Glomerular endothelial cell (primary cell): ENCODE measurements at places on chromosomes 6 and 20. TPM values are rescaled to one million over a fixed set of nuclear protein-coding genes. Genes with fewer than 3 reads are reported as not detected.

TRAPPC3L gene
- total RNA-seq, result 0.34 TPM in 1 of 2 replicates, not detected in the other

CDKAL1 gene
- 8.8 and 11.2 TPM in 2 replicates for total RNA-seq

SLPI gene
- total RNA-seq, result not detected in 2 replicates

CPNE5 gene
- total RNA-seq, result 5.0 and 25.7 TPM in 2 replicates

ATP9A gene
- total RNA-seq, result 48.8 and 57.0 TPM in 2 replicates

PNPLA1 gene
- total RNA-seq, result not detected in 2 replicates

PLN gene
- total RNA-seq, result 0.18 TPM in 1 of 2 replicates, not detected in the other

IP6K3 gene
- total RNA-seq, result not detected in 2 replicates

APCDD1L gene
- 0.34 and 4.2 TPM in 2 replicates for total RNA-seq

DNA sequence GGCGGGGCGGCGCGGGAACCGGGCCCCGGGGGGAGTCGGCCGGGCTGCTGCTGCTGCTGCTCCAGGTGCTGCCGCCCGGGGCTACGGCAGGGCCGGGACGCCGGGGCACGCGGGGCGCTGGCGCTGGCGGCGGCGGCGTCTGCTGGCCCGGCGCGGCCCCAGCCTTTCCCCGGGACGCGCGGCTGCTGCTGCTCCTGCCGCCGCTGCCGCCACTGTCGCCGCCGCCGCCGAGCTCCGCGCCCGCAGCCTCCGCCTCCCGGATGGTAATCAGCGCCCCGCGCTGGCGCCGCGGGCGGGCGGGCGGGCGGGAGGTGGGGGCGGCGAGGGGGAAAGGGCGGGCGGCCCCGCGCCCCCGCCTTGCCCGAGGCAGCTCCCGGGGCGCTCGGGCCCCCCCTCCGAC, 306 bp downstream of the EBF4 start:
- no peak for DNase-seq

GRCh38 chr6:22298475-22298890, 1.6 kb upstream of the PRL start:
- no peak for DNase-seq

DNA sequence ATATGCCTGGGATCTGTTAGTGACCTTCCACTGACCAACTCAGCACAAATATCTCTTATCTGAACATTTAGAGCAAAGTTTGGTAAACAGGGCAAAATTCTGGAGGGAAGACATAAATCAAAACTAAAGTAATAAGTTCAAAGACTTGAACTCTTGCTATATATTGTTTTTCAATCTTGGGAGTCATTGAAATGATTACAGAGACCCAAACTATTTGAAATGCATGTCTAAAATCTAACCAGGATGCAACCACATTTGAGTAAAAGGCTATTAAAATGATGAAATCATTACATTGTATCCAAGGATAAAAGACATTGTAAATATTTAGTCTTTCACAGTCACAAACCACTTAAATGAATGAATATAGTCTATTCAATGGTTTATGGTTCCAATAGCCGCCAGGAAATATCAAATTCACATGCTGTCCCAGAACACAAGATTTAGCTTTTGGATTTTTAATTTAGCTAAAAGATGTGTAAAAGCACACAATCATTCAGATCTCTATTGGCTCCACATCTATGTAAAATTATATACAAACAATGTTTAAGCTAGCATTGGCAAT, 256.6 kb upstream of the EPHA7 start:
- no peak for DNase-seq

DNA sequence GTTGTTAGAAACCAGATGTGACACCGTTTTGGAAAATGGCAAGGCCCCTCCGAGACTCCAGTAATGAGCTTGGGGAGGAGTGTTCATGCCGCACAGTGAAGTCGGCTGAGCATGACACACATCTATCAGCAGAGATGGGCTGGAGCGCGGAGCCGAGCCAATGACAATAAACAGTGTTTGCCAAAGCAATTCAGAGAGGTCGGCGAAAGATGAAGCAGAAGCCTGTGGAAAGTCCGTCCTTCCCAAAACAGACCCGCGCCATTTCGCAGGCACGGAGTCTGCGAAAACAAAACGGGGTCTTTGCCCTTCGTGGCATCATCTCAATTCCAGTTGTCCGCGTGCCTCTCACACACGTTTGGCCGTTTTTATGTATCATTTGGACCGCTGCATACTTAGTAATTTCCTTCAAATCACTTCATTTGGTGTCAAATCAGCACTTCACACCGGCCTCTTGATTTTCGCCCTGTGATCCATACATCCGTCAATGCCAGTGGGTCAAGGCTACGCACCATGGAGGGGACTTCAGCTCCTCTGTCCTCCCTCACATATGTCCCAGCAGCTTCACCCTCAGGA, 71.3 kb downstream of the SULF2 start:
- DNase-seq, result no peak

DNA sequence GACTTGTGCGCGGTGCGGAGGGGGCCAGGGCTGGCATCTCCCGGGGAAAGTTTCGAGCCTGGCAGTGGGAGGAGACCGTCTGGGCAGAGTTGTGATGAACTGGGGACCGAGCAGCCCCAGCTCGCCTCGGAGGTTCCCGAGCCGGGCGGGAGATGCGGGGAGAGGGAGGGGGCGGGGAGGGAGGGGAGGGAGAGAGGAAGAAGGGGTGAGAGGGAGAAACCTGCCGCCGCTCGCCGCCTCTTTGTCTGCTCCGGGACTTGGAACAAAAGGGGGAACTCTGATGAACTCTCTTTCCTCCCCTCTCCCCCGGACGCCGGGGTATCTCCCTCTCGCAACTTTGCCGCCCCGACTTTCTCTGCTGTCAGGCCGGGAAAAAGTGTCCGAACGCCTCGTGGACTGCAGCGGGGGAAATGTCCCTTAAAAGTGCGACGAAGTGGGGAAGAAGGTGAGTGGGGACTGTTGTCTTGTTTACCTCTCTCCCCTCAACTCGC, 72.7 kb downstream of the SOX4 start:
- no peak for DNase-seq

DNA sequence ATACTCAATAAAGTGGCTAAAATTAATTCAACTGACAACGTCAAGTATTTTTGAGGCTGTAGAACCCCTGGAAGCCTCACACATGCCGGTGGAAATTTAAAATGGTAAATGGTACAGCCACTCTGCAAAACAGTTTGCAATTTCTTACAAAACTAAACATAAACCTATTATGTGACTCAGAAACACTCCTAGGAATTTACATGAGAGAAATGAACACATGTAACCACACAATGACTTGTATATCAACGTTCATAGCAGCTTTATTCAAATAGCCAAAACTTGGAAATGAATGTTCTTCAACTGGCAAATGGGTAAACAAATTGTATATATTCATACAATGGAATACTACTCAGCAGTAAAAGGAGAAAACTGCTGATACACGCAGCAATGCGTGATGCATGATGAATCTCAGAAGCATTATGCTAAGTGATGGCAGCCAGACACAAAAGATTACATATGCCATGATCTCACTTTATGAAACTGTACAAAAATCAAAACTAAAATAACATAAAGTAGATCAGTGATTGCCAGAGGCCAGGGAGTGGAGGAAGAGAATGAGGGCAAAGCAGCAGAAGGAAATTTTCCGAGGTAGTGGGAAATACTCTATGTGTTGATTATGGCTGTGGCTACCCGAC, 112.5 kb downstream of the FAM50B start:
- no peak for DNase-seq

DNA sequence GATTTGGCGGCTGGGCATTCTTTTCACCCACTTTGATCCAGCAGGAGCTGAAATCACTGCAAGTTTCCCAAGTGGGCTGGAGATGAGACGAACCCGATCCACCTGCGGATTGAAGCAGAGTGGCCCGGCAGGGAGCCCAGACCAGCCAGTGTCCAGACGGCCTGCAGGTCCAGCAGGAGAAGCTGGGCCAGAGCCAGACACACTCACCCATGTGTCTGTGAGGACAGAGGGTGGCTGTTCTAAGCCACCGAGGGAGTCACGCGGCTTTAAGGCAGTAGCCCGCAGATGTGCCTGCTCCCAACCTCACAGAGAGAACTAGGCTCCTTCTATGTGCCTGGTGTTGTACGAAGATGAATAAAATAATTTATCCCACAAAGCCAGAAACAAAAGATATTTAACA, 200.7 kb downstream of the WDR27 start:
- DNase-seq, result no peak

- no peak for DNase-seq
Measured at GRCh38 chr20:62759981-62760431, 36.3 kb upstream of the MRGBP start.

DNA sequence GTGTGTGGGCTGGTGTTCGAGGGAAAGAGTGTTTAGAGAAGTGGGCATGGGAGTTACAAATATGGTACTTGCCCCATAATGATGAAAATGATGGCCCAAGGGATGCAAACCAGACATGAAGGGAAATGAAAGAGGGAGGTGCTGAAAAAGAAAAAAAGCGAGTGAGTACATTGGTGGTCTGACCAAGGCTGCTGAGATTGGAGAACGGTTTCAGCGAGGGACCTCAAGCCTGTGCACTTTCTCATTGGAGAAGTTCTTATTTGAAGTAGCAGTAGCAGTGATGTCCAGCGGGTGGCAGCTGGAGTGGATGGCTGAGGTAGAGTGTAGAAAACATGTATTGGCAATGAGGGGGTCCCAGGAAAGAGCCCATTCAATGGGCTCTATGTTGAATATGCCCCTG, 54.8 kb downstream of the TNFAIP3 start:
- DNase-seq, result no peak

DNA sequence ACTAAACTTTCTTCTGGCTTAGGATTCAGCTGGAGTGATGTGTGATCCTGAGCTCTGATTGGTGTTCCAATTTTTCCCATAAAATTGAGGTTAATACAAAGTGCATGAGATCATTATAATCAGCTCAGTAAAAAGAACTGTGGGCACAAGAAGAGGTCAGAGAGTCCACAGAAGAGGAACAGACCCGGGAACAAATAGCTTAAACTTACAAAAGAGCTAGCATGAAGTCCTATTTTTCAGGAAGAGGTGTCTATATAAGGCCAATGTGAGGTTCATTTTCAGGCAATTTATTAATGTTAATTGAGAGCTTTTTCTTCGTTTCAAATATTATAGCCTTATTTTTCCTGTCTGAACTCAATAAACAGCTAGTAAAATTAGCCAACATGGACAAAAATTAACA, 26.9 kb upstream of the STX11 start:
- DNase-seq, result no peak

DNA sequence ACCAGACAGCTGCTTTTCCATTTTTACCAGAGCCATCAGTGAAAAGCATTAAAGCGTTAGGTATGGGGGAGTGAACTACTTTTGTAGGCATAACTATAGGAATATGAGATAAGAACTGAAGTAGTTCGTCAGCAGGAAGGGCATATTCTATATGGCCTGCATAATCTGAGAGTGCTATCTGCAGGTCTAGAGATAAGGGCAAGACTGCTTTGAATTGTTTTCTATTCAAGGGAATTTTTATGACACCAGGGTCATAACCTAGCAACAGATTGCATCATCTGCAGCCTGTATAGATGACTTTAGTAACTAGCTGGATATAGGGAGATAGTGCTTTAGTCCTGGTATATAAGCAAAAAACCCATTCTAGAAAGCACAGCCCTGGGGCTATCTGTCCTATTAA, 437.3 kb upstream of the HTR1E start:
- no peak for DNase-seq

GRCh38 chr6:155125906-155126305, 130.8 kb downstream of the TIAM2 start:
- DNase-seq, result no peak

DNA sequence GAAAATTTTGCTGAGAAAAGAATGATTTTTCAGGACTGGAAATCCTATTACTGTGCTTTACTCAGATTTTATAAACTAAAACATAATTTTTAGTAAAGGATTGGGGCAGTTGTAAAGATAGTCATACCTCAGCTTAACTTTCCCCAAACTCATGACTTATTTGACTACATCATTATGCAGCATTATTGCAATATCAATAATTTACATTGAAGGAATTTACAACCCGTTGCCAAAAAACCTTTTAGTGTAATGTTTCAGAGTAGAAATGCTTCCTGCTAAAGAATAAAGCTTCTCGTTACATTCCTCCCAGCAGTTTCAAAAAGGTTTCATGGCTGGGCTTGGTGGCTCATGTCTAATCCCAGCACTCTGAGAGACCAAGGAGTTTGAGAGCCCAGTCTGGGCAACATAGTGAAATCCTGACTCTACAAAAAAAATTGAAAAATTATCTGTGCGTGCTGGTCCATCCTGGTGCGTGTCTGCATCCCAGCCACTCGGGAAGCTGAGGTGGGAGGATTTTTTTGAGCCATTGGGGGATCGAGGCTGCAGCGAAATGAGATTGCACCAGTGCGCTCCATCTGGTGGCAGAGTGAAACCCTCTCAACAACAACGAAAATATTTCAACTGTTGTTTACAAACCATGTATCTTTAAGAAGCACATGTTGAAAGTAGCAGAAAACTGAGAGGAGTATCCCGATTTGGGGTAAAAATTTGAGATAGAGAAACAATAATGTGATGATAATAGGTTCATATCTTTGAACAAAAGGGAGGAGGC, 4.4 kb downstream of the AMD1 start:
- no peak for DNase-seq

DNA sequence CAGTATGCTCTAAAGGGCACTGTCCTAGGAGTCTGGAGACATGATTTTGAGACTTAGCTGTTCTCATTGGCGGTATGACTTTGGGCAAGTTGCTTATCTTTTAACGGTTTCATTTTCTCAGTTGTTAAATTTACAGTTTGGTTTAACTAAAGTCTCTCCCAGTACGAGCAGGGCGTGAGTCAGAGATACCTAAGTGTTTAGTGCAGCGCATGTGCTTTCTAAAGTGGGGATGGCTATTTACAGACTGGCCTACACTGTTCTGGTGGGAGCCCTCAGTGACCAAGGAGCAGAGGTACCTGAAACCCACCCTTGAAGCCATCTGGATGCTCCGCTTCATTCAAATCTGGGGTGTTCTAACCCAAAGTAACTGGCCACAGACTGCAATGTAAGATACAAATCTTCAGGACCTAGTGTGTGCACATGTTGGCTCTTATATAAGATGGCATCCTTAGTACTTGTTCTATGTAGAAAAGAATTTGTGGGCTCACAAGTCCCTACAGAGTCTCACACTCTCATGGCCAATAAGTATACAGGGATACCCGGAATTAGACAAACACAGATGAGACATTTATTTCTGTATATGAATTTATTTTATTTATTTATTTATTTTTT, 10.7 kb downstream of the MSH5 start:
- DNase-seq, result no peak

- DNase-seq, result no peak
Measured at GRCh38 chr6:165200178-165200577, 109.2 kb downstream of the C6orf118 start.

DNA sequence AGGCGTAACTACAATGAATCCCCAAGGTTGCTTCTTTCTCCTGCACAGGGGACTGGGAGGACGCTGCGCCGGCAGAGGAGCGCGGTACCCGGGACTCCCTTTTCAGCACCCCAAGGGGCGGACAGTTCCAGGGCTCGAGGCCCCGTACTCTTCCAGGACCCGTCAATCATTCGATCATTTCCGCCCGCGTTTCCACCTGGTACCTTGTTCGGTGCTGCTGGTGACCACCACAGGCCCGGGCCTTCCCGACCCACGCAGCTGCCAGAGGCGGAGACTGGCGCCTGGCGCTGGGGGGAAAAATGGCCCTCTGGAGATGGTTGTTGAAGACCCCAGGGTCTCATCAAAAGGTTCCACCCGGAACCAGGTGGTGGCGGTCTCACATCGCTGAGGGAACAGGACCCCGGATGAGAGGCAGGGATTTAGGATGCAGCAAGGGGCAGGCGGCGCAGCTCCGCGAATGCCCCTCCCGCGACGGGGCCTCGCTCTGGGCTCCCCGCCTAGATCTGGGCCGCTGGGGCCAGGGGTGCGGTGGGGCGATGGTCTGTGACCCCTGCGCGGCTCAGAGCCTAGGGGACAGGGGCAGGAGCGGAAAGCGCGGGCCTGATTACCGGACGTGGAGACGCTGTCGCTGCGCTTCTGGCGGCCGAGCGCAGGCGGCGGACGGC, 744 bp downstream of the VSX1 start:
- DNase-seq, result no peak

GRCh38 chr6:26555505-26556262, 17.5 kb downstream of the HMGN4 start:
- DNase-seq, result no peak
